ENCODE measurements at places on chromosomes 16 and 17. TPM values are rescaled to one million over a fixed set of nuclear protein-coding genes. Genes with fewer than 3 reads are reported as not detected.
A peak's percentile ranks its signal among the peaks of the same experiment; 100 is the strongest.

GRCh38 chr16:28193530-28194423 lies 18.0 kb downstream of the XPO6 start:
- DNase-seq = no peak
- no peaks in the 10 kb centered on the region for H3K4me1 ChIP-seq
- H3K27ac ChIP-seq = no peak overlapping the region
- no peaks in the 10 kb centered on the region for H3K27me3 ChIP-seq

- H3K4me3 ChIP-seq = peak overlapping the region; percentile 73
- peaks cover 16% of the 10 kb centered on the region for H3K4me1 ChIP-seq
- no peaks in the 10 kb centered on the region for H3K27me3 ChIP-seq
- peak overlapping the region; percentile 84 for H3K27ac ChIP-seq
- DNase-seq = no peak
- no peaks in the 10 kb centered on the region for H3K36me3 ChIP-seq
These were observed 13.1 kb upstream of the BCAR1 start for GRCh38 chr16:75264457-75264998.

GRCh38 chr17:77396610-77397009 lies 255.8 kb downstream of the SEC14L1 start:
- H3K27ac ChIP-seq = peak overlapping the region; percentile 20
- DNase-seq = no peak
- no peaks in the 10 kb centered on the region for H3K36me3 ChIP-seq
- H3K4me3 ChIP-seq = no peak overlapping the region
- peaks cover 45% of the 10 kb centered on the region for H3K4me1 ChIP-seq

DNA sequence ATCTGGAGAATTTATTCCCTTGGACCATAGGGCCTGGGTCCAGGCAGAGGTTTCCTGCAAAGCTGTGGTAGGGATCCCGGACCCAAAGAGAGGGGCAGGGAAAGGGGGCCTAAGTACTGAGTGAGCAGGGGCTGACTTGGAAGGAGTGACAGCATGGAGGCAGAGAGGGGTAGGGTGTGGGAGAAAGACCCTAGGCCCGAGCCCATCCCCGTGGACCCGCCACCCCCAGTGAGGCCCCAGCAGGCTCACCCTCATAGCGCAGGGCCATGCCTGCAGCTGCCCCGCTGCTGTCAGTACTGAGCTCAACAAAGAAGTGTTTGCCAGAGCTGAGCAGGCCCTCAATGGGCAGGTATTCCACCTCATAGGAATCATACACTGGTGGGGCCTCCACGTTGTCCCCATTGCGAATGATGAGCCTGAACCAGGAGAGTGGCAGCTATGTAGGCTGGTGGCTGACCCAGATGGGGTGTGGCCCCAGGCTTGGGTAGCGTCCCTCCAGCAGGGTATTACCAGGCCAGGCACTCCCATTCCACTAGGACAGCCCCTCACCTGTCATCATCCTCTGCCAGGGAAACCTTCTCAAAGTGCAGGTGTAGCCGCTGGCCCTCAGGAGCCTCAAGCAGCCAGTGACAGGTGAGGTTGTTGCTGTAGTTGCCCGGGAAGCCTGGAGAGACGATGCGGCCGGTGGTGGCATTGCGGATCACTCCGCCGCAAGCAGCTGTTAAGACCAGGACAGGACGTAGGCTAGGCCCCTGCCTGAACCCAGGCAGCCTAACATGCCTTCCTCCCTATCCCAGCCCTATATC lies 9.1 kb upstream of the PHF12 start:
- no peak overlapping the region for H3K4me3 ChIP-seq
- H3K27ac ChIP-seq = no peak overlapping the region
- no peaks in the 10 kb centered on the region for H3K27me3 ChIP-seq
- H3K36me3 ChIP-seq = no peaks in the 10 kb centered on the region

GRCh38 chr16:4376126-4376892 lies 4.7 kb downstream of the VASN start:
- H3K27me3 ChIP-seq = no peaks in the 10 kb centered on the region
- H3K4me3 ChIP-seq = no peak overlapping the region
- DNase-seq = peak; percentile 92
- H3K27ac ChIP-seq = peak overlapping the region; percentile 97

- no peaks in the 10 kb centered on the region for H3K4me1 ChIP-seq
- H3K27me3 ChIP-seq = no peaks in the 10 kb centered on the region
- DNase-seq = no peak
- no peaks in the 10 kb centered on the region for H3K36me3 ChIP-seq
- no peak overlapping the region for H3K4me3 ChIP-seq
- no peak overlapping the region for H3K27ac ChIP-seq
These were observed 151.7 kb downstream of the PRKCB start for GRCh38 chr16:23987443-23987842.

DNA sequence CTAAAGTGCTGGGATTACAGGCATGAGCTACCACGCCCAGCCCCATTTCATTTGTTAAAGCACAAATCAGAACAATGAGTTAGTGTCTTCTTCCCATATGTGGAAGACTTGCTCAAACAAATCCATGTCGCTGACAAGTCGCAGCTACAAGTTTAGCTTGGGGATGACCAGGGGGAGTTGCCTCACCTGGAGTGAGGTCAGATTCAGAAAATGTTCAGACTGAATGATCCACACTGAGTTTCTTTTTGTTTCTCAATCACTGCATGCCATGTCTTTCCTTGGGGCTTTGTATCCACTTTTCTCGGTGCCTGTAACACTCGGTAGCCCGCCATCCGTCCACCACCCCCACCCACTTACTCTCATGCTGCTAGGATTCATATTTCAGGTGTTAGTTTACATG lies 437.3 kb upstream of the DYNLRB2 start:
- H3K36me3 ChIP-seq = no peaks in the 10 kb centered on the region
- no peak for DNase-seq
- H3K4me3 ChIP-seq = no peak overlapping the region
- H3K4me1 ChIP-seq = no peaks in the 10 kb centered on the region
- H3K27ac ChIP-seq = no peak overlapping the region

CPHXL2 gene
- total RNA-seq = not detected

DNA sequence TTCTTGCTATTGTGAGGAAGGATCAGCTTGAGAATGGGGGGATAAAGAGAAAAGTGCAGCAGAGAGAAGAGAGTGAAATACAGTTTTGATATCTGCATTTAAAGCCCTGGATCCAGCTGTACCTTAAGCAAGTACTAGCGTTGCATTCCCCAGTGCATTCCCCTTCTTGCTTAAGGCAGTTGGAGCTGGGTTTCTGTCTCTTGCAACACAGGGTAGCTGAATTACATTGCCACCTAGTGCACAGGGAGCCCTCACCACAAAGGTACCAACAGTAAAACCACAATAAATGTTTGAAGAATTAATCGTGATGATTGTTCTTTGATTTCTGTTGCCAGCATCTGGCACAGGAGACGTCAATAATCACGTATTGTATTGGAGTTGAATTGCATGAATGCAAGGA lies 588.7 kb downstream of the RBFOX1 start:
- no peak overlapping the region for H3K27ac ChIP-seq
- H3K4me1 ChIP-seq = no peaks in the 10 kb centered on the region
- no peaks in the 10 kb centered on the region for H3K27me3 ChIP-seq
- no peak for DNase-seq
- H3K36me3 ChIP-seq = no peaks in the 10 kb centered on the region

GRCh38 chr17:2202302-2202995 lies 101.1 kb downstream of the SMG6 start:
- H3K27me3 ChIP-seq = no peaks in the 10 kb centered on the region
- no peak for DNase-seq
- peak overlapping the region; percentile 17 for H3K27ac ChIP-seq
- H3K4me1 ChIP-seq = no peaks in the 10 kb centered on the region

DNA sequence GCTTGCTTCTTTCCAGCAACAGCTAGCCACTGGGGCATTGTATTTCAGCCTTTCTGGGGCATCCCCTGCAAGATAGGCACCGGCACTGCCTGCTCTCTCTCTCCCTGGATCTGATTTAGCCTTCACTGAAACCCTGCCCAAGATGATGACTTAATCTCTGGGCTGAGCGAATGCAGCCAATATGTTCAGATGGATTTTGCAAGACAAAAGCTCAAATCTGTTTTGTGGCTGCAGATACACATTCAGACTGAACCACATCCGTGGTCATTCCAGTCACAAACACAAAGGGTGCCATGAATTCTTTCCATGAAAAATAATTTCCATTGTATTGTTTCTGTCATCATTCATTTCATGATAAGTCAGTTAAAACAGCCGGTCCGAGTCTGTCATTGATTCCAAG lies 24.2 kb downstream of the SOST start:
- H3K27me3 ChIP-seq = no peaks in the 10 kb centered on the region
- no peaks in the 10 kb centered on the region for H3K36me3 ChIP-seq
- no peaks in the 10 kb centered on the region for H3K4me1 ChIP-seq
- no peak overlapping the region for H3K27ac ChIP-seq

GRCh38 chr17:8949061-8949661 lies 16.3 kb downstream of the PIK3R5 start:
- H3K4me3 ChIP-seq = no peak overlapping the region
- H3K36me3 ChIP-seq = no peaks in the 10 kb centered on the region
- no peaks in the 10 kb centered on the region for H3K27me3 ChIP-seq

- no peaks in the 10 kb centered on the region for H3K4me1 ChIP-seq
- DNase-seq = no peak
- no peak overlapping the region for H3K4me3 ChIP-seq
- no peaks in the 10 kb centered on the region for H3K27me3 ChIP-seq
- no peak overlapping the region for H3K27ac ChIP-seq
These were observed 6.5 kb downstream of the MOSMO start for GRCh38 chr16:22014271-22014873.

SCN4A gene
- not detected for total RNA-seq

DNA sequence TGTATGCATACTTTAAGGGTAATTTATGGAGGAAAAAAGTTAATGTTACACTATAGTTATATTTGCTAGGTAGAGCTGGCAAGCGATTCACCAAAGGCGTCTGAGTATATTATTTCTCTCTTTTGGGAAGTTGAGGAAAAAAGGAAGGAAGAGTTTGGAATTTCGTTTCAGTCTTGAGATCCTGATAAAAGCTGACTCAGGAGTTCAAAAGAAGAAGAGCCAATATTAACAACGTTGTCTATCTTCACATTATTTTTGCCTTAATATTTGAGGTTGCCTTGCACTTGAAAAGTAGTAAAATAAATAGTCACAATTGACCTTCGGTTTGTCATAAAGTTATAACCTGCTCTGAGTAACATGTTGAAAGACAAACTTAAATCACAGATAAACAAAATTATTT lies 888.6 kb downstream of the KCNJ2 start:
- DNase-seq = no peak
- H3K4me3 ChIP-seq = no peak overlapping the region
- H3K36me3 ChIP-seq = no peaks in the 10 kb centered on the region
- H3K4me1 ChIP-seq = no peaks in the 10 kb centered on the region

GRCh38 chr17:75288770-75289114 lies 491 bp downstream of the SLC25A19 start:
- peak overlapping the region; percentile 95 for H3K27ac ChIP-seq
- no peaks in the 10 kb centered on the region for H3K4me1 ChIP-seq
- no peaks in the 10 kb centered on the region for H3K27me3 ChIP-seq
- DNase-seq = no peak
- no peaks in the 10 kb centered on the region for H3K36me3 ChIP-seq

RFNG gene
- 28.6 TPM for total RNA-seq

DNA sequence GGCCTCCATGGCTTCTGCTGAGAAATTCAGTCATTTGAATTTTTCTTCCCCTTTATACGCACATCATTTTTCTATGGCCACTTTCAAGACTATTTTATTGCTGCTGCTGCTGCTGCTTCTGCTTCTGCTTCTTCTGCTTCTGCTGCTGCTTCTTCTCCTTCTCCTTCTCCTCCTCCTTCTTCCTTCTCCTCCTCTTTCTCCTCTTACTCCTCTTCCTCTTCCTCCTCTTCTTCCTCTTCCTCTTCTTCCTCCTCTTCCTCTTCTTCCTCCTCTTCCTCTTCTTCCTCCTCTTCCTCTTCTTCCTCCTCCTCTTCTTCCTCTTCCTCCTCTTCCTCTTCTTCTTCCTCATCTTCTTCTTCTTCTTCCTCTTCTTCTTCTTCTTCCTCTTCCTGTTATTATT lies 22.4 kb downstream of the CPD start:
- no peak for DNase-seq
- H3K4me1 ChIP-seq = no peaks in the 10 kb centered on the region
- H3K4me3 ChIP-seq = no peak overlapping the region

DNA sequence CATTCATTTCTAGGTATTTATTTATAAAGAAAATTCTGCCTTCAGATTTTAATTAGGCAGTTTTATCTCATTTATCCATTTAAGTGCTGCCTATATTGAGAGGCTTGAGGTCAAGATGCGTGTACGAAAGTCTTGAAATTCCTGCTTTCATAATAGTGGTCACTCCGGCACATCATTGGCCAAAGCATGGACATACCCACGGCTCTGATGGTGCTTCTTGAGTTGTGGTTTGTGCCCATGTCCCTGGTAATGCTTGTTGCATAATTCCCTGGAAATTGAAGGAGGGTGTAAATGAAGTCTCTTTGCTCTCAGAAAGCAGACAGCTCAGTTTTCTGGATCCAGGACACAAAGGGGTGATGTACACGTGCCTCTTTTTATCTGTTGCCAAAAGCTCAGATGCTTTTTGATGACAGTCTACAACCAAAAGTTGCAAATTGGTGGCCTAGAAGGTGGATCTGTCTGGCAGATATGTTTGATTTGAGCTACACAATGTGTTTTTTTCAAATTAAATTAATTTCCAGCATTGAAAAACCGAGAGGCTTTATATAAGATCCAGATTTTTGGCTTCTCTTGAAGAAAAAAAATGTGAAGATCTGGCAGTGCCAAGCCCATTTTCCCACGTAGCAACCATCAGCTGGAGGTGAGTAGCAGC lies 94.4 kb downstream of the SHISA9 start:
- no peak overlapping the region for H3K27ac ChIP-seq
- no peaks in the 10 kb centered on the region for H3K36me3 ChIP-seq
- no peaks in the 10 kb centered on the region for H3K27me3 ChIP-seq
- no peak overlapping the region for H3K4me3 ChIP-seq
- H3K4me1 ChIP-seq = no peaks in the 10 kb centered on the region

Data from uterus (tissue), 4 donors.